ENCODE measurements at places on chromosomes 7 and 10.

GRCh38 chr7:112125250-112125649 lies 80.9 kb downstream of the DOCK4 start:
- no peak for DNase-seq

- DNase-seq: no peak
These were observed 87.6 kb upstream of the MACROH2A2 start for GRCh38 chr10:69965086-69965485.

DNA sequence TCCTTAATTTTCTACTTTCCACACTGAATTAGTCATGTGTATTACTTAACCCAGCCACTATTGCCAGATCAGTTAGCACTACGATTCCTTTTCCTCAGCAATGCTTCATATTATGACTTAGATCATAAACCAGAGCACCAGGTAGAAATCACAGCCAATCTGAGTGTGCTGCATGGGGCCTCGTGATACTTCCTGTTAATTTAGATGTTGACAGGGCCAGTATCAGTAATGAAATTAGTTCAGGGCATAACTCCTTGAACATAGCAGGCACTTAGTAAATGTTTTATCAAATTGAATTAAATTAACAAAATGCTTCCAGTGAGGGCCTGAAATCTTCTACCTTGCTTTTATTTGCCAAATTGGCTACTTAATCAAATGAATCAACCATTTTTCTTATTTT lies 169.3 kb upstream of the LRGUK start:
- no peak for DNase-seq

DNA sequence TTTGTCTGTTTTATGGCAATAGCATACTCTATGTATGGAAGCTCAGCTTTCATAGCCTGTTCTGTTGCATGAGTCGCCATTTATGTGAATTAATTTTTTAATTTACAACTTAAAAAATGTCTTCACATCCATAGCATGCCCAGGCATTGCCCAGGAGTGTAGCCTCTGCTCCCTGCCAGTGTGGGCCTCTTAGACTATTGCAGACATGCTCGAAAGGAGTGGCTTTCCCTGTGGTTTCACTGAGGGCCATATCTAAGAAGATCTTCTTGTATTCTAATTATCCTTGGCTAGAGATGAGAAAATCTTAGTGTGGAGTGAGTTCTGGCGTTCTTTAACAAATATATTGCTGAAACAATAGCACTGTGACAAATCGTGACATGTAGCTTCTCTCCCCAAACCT lies 35.3 kb downstream of the PCBD1 start:
- DNase-seq: no peak

DNA sequence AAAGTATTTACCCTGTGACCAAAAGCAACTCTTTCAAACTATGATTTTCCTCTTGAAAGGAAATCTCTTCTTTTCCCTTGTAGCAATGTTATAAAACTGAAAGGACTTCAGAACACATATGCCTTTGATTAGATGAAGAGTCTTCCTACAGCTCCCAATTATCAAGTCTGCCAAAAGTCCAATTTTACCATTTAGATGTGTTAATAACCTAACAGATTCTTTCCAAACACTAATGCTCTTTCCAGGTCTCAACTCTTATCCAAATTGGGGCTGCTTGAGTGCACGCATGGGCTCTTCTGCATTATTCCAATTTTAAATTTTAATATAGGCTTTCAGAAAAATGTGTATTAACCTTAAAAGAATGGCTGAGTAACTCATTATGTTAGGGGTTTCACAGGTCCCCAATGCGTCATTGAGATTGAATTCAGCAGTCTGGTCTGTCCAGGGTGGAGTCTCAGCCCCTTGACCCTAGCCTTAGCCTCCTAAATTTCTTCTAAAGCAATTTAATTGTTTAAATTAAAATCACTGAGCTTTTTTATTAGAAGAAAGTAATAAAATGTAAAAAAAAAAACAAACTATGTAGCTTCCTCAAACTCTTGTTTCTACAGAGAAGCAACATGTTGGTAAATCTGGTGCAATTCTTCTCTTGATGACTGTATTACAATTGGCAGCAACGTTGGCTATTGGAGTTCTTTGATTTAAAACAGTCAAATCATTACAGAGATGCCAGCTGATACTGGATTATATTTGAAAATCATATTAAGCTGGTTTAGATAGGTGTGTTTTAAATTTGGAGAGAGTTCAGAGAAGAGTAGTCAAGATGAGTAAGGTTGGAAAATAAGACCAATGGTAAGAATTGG lies 170.4 kb downstream of the DKK1 start:
- DNase-seq: no peak

DNA sequence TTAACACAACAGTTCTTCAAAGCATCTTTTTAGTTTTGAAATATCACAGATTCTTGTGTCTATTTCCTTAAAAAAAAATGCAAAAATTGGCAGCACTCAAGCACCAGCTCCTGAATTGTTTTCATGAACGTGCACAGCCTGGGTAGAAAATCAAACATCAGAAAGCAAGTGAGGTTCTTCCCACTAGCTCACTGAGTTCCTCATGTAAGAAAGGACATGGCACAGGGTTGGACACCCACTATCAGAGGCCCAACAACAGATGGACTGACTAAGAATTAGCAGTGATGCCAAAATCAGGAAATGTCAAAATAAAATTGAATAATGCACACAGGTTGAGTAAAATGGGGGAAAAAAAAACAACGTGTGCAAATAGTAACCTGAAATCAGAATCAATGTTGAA lies 146.8 kb downstream of the PCLO start:
- DNase-seq: no peak

DNA sequence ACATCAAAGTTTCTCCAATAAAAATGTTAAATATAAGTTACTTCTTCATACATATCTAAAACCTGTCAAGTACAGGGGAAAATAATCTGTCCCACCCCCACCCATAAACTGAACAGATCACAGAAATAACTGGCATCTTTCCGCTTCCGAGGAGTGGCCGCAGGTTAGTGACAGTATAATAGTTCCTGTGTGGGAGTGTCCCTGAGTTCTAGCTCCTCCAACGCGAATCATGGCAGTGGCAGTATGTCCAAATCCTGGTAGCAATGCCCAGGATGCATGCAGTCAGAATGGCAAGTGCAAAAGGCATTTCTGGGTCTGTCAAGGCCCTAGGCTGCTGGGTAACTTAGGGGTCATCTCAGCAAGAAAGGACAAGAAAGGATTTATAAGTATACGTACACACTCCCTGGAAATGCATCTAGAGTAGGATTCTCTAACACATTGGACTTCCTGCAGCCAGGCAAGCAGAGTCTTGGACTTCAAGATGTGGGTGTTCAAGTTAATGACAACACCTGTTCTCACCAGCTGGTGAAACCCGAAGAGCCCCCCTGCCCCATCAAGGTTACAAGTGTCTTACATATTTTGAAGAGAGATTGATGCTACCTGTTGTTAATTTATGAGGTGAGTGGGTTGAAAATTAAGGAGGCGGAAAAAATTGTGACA lies 94.4 kb upstream of the COL1A2 start:
- no peak for DNase-seq

DNA sequence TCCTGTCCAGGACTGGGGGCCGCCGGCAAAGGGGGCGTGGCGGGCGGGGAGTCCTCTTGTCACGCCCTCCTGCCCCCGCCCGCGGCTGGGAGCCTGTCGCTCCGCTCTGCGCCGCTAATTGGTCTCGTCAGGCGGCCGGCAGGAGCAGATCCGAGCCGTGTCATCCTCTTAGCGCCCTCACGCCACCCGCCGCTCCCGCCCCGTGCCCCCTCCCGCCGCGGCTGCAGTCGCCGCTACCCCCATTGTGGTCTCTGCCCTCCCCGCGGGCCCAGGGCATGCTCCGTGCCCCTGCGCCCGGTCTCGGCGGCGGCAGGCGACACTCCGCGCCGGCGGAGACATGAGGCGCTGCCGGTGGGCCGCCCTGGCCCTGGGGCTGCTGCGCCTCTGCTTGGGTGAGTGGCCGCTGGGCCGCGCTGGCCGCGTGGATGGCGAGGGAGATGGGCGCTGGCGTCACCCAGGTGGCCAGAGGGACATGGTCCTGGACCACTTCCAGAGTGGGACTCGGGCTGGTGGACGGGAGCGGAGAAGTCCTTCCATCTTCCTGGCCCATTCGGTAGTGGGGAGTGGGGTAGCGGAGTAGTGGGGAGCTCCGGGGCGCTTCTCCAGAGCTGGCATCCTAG lies at the start of gene CDHR1:
Gene CDHR1 (plus strand): TSS at position 114 of the 620 bp plus-strand sequence. CDS start 224 bp downstream, at position 338.
- DNase-seq: peak; percentile 50

- DNase-seq: no peak
These were observed 73.9 kb downstream of the CELF2 start for GRCh38 chr10:11091517-11092102.

DNA sequence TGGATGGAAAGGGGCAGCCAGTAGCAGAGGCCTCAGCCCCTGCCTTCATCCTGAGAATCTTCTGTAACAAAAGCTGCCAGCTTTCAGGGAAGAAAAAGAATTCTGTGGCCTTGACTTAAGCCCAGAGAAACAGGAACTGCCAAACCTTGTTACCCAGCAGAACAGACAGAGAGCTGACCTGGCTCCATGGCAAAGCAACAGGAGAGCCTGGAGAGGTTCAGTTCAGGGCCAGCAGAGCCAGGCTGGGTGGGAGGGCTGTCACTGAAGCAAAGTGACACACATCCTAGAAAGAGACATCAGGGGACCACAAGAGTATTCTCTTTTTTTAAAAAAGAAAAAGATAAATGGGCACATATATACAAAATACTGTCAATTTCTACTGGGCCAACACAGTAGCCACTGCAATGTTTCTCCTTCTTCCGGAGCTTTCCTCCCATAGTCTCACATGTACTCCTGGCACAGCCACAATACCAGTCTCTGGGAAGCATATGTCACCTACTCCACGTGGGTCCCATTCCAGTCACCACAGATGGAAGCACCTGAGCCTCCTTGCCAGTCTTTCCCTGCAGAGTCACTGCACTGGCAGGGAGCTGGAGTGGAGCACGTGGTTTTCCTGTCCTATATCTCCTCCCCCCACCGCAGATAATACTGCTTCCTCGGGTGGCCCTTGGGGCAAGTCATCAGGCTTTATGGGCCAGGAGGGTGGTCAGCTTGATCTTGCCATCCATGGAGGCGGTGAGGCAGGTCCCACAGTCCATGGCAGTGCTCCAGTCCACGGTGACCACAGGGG lies 15.2 kb upstream of the CYREN start:
- no peak for DNase-seq

DNA sequence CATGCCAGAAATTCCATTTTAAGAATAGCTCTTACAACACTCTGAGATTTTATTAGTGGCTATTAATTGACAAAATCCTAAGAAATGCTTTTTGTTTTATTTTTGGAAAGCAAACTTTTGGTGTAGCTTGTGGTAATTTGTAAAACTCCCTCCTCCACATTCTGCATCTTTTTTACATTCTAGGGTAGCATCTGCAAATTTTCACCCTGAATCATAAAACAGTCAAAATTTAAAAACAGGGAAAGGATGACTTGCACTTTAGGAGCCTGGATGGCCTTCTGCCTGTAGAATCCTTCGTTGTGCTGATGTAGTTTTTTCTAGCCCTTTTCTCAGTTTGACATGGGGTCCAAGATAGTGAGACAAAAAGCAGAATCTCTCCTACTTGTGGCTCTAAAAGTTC lies 316.1 kb downstream of the ADRA2A start:
- no peak for DNase-seq

DNA sequence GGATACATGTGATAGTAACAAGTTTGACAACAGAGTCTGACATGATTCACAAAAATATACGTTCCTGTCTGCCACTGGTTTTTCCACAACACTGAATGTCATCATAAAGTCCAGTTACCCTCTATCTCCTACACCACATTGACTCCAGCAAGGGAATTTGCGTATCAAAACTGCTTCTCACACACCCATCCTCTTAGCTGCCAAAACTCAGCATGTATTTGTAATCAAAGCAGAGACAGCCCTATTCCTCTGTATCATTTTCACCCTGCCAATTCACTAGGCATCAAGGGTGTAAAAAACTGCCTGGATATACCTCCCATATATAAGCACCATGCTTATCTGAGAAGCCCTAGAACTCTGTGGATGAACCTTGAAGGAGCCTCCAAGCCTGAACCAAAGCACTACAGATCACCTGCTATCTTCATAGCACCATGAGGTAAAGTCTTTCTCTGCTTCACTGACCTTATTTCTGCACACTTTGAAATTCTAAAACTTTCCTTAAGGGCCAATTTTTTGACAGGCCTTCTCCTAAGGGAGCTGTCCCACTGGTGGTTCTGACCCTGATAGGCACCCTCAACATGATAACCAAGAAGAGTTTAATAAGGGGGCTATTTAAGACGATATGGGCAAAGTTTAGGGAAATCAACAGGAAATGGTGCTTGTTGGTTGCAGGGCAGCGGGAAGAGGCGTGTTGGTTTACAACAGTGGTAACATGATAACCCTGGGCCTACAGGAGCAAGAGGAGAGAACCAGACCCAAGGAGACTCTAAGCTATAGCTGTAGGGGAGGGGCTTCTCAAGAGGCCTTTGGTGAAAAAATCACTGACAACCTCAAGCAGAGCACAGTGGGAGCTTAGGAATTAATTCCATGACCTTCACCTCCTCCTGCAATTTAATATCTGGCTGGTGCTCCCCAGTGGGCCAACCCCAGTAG lies at the start of gene IFIT1B:
Gene IFIT1B (plus strand): TSS at position 352 of the 933 bp plus-strand sequence. CDS start 80 bp downstream, at position 432.
- no peak for DNase-seq

GRCh38 chr7:18496341-18496700 lies 772 bp downstream of the HDAC9 start:
- no peak for DNase-seq

- DNase-seq: no peak
These were observed 48.4 kb downstream of the TMEM26 start for GRCh38 chr10:61404751-61405150.

DNA sequence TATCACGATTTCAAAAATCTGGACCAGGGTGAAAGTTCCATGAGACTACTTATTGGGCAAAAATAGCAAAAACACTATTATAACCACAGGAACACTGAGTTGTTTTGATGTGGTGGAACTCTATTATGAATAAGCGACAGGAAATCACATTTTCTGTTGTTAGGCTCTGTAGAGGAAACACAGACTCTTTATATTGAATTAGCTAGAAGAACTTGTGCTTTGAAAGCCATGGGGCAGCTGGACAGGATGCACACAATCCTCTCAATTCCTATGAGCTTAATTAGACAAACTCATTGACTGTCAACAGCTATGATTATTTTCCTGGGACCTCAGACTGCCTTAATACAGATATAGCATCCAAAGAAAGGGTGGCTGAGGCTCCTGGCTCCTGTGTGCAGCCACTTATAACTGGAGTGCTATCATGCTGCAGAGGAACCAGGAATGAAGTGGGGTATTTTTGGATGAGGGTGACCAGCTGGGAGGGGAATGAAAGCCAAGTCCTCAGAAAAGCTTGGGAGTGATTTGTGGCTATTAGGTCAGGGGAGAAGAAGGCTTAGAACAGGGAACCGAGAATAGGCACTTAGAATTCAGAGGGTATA lies 657.3 kb downstream of the TYW1 start:
- no peak for DNase-seq

Measured in NCI-H1417 (cell line).